ENCODE measurements at places on chromosomes 5 and 9. TPM values are rescaled to one million over a fixed set of nuclear protein-coding genes. Genes with fewer than 3 reads are reported as not detected.

The GLDC gene
- 0.27 TPM for total RNA-seq

The TMEM174 gene
- not detected for total RNA-seq

DNA sequence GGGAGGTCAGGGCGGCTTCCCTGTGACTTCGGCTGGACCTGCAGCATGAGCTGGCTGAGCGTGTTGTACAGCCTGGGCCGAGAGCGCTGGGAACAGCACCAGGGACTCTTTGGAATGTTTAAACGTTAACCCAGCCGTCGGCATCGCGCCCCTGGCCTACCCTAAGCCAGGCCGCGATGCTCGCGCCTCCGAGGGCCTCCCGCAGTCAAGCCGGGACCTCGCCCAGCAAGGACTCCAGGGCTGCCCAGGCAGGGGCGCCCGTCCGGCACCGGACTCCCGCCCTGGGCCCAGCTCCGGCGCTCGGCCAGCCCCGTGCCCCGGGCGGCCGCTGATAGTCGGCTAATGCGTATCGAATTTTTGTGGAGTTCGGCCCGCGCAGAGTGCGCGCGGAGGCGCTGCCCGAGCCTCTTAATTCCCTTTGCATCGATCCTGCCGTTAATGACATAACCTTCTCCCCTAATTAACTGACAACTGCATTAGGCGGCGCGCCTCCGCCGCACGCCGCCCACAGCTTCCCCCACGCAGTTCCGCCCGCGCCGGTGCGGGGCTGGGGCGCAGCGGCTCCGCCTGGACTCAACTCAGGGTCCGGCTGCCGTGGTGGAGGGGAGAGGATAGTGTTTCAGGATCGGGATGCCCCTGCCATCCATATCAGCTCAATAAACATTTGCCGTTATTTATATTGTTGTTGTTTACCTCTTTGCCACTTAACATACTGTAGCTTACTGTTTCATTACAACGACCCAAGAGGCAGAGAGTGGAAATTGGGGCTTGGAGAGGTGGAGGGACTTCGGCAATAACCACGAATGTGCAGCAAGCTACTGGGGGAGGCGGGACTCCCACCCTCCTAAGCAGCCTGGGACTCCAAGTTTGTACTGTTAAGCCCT lies 28.8 kb upstream of the CDC23 start:
- peak; percentile 36 for DNase-seq

- no peak for DNase-seq
Measured at GRCh38 chr9:108536836-108537601, 318.8 kb downstream of the ACTL7B start.

GRCh38 chr5:30387974-30388632 lies 805.4 kb upstream of the CDH6 start:
- no peak for DNase-seq

GRCh38 chr5:143117821-143118220 lies 285.7 kb downstream of the NR3C1 start:
- DNase-seq = no peak

- DNase-seq = peak; percentile 9
Measured at GRCh38 chr5:108762660-108763059, 15.0 kb downstream of the FER start.
